ENCODE measurements at places on chromosomes 2 and 18.

- DNase-seq = no peak
Measured at GRCh38 chr2:8779795-8780671, 57.4 kb downstream of the KIDINS220 start.

- DNase-seq = no peak
Measured at GRCh38 chr2:118290411-118291250, 202.4 kb downstream of the INSIG2 start.

- DNase-seq = no peak
Measured at GRCh38 chr2:19871836-19872235, 29.9 kb downstream of the TTC32 start.

DNA sequence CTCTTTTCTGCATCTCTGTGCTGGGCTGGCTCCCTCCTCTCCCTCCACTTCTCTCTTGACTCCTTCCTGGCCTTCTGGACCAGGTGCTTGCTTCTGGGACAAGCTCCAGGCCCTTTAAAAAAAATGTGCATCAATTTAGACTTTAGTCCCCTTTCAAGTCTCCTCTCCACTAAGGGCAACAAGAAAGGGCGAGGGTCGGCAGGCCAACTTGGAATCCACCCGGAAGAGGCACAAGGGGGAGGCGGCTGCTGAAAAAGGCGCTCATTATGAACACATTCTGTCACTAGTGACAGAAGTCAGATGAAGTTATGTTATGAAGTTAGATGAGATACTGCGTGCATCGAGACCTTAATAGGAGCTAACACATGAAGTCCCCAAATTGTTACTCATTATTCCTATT, 13.6 kb upstream of the RHOB start:
- DNase-seq = no peak

DNA sequence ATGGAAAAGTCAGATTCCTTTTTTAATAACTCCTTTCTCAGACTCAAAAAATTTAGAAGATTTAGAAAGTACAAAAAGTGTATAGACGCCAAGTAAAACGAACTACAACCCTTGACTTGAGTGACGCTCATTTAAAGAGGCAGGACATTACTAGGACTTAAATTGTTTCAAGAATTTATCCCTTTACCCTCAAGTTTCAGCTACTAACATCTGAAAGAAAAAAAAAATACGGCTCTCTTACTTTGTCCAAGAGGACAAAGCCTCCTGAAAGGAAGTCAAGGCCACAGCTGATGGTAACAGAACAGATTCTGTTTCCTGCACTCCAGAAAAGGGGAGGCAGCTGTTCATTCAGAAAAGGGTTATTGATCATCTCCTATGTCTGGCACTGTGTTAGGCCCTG, 57.6 kb upstream of the PKDCC start:
- DNase-seq = no peak

DNA sequence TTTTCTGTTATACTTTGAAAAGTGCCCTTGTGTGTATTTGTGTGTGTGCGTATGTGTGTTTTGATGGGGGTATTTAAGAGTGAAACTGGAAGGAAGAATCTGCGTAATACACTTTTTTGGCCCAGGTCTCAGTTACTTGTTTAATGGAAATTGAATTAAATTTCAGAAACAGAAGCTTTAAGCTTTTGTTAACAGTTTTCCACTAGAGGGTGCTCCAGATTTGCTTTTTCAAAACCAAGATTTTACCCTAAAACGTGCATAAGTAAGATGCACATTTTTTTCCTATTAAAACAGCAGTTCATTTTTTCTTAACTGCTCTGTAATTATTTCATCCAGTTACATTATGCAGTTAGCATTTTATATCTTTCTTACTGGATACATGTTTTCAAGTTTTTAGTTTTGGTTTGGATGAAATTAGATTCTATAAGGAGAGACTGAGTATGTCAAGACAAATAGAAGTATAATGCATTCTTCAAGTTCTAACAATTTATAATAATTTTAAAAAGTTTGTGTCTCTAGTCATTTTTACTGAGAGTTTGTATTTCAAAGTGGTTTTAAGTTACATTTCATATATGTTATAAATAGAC, 97.2 kb downstream of the PIK3C3 start:
- DNase-seq = no peak

DNA sequence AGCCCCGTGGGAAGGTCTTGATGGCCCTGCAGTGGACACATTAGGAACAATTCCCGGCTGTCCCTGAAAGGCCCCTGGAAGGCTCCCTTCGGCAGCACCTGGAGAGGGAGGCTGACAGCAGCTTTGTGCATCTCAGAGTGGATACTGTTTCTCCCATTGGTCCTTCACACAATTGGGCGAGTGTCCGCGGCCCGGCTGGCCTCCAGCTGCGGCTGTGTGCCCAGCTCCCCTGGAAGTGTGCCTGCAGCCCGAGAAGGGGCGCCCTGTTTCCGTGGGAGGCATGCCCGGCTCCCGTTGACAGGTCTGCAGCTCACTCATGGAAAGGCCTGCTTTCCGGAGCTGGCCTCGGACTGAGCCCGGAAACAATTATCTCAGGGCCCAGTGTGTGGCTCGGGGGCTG, 103.7 kb downstream of the LPIN1 start:
- no peak for DNase-seq

DNA sequence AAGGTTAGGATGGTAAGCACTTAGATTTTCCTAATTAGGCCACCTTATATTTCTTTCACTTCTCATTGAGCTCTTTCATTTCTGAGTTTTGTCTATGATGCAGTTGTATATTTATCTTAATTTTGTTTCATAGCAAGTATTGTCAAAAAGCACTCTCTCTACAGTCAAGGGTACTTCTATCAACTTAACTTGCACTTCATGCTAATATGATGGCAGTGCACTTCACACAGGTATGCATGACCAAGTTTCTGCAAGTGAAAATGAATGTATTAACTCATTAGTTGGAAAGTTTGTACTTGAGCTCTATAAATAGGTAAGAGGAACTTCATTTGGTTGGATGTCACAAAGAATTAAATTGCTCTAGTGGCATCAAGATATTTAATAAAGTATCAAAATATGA, 51.5 kb upstream of the CDH19 start:
- DNase-seq = no peak

- no peak for DNase-seq
Measured at GRCh38 chr18:11661430-11661829, 27.6 kb upstream of the GNAL start.

DNA sequence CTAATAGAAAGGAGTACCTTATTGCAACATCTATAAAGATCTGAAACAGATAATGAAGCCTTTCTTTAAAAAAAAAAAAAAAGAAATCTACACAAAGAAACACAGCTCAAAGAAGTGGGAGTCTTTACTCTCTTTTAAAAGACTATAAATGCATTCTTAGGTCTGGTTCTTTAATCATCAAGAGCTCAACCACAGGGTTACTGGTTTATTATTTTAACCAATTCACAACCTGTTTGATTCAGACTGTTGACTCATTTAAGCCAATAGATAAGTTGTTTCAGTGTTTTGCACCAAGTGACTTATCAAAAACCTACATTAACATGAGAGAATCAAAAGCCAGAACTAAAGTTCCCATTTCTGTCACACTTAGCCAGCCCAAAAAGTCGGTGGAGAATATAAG, 93.1 kb downstream of the TCF4 start:
- no peak for DNase-seq

GRCh38 chr2:38374984-38375383, 2.1 kb downstream of the ATL2 start:
- DNase-seq = no peak

- no peak for DNase-seq
Measured at GRCh38 chr2:168147830-168148794, 99.3 kb downstream of the STK39 start.

DNA sequence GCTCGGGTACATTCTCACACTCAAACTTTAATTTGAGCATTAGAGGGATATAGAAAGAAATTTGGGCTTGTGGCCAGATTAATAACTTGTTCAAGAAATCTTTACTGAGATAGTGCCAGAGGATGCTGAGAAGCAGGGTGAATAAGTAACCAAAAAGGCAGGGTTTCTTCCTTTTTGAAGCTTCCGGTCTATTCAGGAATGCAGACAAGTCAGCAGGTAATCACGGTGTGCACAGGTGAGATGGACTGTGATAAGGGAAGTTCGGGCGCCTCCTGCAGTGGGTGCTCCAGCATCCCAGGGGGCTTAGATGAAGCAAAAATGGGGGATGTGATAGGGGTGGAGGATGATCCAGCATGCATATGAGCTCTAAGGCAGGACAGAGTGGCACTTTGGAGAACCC, 44.9 kb upstream of the CYP1B1 start:
- DNase-seq = no peak

DNA sequence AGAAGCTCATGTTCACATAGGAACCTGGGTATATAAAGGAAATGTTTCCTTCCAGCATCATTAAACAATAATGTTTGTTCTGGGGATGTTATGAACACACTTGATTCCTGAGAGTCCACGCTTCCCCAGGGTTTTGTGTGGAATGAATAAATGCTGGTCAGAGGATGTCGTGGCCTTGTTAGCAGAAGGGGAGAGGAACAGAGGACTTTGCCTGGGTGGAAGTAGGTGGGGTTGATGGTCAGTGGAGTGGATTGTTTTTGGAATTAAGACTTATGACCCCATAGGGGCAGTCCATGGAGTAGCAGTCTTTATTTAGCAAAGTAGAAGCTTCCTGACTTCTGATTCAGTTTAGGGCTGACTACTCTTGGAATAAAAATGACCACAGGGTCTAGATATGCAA, 139.6 kb downstream of the MYO1B start:
- DNase-seq = no peak

GRCh38 chr2:28591711-28592335, 96.0 kb downstream of the PLB1 start:
- no peak for DNase-seq

- DNase-seq = no peak
Measured at GRCh38 chr18:46942646-46943045, 25.2 kb downstream of the KATNAL2 start.

GRCh38 chr2:205133544-205133943, 548.8 kb upstream of the NRP2 start:
- DNase-seq = no peak

DNA sequence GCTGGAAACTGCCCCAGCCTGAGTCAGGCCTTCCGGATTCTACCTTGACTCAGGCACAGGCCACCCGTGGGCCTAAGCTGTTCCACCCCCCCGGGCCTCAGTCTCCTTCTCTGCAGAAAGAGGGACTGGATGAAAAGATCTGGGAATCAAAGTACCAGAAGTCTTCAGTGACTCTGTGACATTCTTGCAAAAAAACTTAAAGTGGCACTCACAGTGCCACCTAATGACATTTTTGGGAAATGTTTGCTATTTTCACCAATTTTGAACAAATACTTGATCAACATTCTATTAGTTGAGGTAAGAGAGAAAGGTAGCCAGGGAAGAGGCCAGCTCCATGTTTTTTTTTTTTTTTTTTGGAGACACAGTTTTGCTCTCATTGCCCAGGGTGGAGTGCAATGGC, 48.3 kb upstream of the ACAA2 start:
- peak; percentile 37 for DNase-seq

- DNase-seq = no peak
Measured at GRCh38 chr2:200624658-200625057, 38.8 kb downstream of the AOX1 start.

GRCh38 chr18:668260-668659, 10.8 kb downstream of the TYMS start:
- DNase-seq = no peak

DNA sequence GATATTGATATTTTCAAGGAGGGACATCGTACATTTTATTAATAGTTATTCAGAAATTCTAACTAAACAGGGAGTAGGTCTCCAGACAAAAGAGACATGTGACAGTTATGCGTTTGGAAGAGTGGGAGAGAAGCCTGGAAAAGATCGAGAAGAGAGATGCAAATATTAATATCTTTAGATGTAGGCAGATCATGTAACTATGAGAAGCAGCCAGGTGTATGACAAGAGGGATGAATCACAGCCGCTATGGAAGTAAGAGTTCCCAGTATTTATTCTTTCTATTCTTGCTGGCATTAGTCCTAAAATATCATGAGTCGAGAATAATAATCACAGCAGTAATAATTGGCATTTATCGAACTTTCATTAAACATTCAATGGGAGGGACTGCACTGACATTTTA, 140.2 kb downstream of the CSRNP3 start:
- DNase-seq = no peak

DNA sequence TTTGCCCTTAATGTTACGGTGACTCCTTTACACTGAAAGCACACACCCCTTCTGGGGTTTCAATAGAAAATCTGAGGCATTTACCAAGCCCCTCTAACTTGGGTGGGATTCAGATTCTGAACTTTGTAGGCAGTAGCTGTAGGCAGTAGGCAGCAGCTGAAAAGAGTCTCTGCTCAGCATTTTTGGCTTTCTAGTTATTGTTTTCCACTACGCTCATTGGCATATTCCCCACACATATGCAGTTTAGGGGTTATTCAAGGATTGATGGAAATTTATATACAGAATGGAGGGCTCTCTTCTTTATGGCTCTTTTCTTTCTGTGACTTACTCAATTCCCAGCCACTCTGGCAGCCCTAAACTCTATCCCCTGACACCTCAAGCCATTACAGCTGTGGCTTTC, 232.7 kb upstream of the REV1 start:
- DNase-seq = no peak

- DNase-seq = no peak
Measured at GRCh38 chr2:237209885-237210284, 124.2 kb downstream of the COPS8 start.

GRCh38 chr2:108449410-108450130, 564 bp downstream of the GCC2 start:
- peak; percentile 53 for DNase-seq

Measured in CD4-positive, alpha-beta T cell treated with Interleukin-10 for 1 hour (primary cell).